Activated CD4-positive, alpha-beta T cell treated with anti-CD3 and anti-CD28 coated beads, Interleukin-2, amount 50 U/mL, for 1 hour (primary cell): ENCODE measurements at places on chromosomes 6 and 20.

DNA sequence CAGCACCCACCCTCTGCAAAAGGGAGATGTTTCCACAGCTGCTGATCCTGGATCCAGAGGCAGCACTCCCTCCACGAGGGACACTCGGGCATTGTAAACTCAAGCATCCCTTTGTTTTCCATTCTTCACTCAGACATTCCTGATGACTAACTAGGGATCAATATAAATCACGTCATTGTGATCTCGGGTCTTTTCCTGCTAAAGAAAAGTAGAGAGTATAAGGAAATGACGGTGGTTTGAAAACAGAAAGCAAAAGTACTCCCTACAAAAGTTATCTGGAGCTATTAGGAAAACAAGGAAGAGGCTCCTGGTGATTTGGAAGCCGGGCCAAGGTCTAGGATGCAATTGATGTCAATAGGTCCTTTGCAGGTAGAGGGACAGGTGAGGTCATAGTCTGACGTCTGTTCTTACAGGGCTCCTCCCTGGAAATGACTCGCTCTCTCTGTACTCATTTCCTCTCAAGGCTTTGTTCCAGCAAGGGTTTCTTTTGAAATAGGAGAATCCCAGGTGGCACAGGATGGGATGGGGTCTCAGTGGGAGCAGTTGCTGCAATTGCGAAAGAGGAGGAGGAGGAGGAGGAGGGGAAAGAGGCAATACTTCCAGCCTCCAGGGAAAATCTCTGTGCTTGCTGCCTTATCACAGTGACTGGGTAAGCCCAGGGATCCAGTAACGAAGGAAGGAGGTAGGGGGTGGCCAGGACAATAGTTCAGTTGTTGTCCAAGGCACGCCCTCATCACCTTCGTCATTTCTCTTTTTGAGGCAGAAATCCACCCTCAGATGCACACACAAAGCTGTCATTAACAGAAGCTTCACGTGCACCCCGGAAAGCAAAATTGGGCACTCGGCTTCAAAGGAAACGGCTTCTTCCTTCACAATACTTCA lies 222.8 kb downstream of the LY86 start:
- peak; percentile 38 for DNase-seq

DNA sequence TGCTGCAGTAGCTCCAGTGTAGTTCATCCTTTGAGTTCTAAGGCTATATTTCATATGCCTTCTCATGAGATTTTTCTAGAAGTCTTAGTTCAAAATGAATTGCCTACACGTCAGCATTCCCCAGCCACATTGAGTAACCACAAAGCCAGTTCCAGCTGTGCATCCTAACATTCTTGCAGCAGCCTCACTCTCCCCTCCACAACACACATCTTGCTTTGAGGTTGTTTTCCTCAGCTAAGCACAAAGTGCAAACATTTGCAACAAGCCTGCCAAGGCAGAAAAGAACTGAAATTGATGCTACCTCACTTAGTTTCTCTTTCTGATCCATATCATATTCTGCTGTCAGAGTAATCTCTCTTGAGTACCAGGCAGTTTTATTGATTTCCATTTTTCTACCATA lies 160.7 kb upstream of the KCNQ5 start:
- DNase-seq: no peak

DNA sequence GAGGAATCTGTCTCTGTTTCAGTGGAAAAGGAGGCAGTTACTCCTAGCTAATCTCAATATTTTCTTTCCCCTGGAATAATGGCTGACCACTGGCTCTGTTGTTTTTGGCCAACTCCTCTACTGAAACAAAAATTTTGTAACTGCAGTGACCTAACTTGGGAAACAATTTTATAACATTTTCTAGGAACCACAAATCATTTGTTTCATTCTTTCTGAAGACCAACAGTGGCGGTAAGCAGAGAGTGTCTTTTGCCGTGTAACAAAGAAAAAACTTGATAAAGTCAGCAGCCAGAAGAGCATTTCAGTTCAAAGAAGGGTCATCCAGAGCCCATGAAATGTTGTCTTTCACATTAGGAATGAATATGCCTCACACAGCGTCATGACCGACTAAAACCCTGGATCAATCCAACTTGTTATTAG lies 11.8 kb upstream of the BFSP1 start:
- DNase-seq: no peak

DNA sequence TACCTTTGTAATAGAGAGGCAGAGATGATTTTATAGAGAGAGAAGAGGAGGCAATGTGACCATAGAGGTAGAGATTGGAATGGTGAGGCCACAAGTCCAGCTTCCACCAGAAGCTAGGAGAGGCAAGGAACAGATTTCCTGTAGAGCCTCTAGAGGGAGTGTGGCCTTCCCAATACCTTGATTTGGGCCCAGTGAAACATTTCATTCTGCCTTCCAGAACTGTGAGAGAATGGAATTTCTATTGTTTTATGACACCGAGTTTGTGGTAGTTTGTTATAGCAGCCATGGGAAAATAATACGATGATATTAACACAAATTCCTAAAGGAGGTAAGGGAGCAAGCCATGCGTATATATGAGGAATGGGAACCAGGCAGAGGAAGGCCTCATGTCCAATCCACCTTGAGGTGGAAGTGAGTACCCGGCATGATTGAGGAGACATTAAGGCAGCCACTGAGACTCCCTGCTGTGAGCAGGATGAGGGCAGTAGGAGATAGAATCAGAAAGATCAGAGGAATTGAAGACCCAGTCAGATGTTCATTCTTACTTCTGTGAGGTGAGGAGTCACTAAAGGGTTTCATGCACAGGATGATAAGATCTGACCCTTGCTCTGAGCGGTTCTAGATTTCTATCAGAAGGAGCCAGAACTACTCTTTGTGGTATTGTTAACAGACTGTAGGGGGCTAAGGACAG lies 636.3 kb upstream of the IMPG1 start:
- DNase-seq: no peak

- DNase-seq: no peak
These were observed 199.3 kb downstream of the GJA10 start for GRCh38 chr6:90093558-90094073.

DNA sequence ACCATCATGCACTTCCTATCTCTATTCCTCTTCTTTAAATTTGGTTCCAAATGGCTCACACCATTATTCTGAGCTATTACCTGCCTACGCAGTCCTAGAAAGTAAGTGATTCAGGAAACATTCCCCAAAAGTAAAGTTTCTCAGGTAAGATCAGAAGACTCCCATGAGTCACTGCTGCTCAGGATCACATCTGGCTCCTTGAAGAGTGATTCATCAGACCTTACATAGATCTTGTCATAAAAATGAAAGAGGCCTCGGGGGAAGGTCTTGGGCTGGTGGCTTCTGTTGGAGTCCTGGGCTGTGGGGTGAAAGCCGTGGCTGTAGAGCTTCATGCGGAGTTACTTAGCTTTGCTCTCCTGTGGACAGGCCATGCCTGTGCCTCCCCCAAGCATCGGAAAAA lies 35.9 kb downstream of the PLG start:
- no peak for DNase-seq

DNA sequence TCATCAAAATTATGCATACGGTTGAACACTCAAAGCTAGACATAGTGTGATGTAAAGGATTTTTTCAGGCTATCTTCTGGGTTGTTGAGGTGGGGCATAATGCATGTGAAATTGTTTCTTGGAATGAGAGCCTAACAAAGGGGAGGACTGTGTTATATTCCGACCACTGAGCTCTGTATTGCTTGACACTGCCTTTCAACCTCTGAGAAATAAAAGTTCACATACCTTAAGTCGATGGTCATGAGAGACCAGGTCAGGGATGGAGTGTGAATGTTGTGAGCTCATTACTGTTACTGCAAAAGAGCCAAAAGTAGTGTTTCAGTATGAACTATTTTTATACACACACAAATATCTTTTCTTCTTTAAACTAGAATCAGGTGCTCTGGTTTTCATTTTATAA lies 5.0 kb downstream of the PFDN4 start:
- no peak for DNase-seq

GRCh38 chr6:11650025-11650696 lies 112.6 kb downstream of the TMEM170B start:
- no peak for DNase-seq

GRCh38 chr6:156121973-156122372 lies 655.2 kb upstream of the ARID1B start:
- DNase-seq: no peak

DNA sequence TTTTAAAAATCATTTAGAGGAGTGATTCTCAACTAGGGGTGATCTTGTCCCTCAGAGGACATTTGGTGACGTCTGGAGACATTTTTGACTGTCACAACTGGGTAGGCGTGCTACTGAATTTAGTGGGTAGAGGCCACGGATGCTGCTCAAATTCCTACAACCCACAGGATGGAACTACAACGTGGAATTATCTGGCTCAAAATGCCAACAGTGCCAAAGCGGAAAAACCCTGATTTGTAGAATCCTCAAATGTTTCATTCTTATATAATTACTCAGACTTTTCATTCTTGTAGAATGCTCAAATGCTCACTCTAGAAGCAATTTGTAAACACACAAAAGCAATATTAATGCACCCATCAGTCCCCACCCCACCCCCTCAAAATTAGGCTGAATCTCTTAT lies 229.8 kb downstream of the ZMYND8 start:
- DNase-seq: no peak

GRCh38 chr6:5457983-5458683 lies 196.8 kb downstream of the FARS2 start:
- no peak for DNase-seq

DNA sequence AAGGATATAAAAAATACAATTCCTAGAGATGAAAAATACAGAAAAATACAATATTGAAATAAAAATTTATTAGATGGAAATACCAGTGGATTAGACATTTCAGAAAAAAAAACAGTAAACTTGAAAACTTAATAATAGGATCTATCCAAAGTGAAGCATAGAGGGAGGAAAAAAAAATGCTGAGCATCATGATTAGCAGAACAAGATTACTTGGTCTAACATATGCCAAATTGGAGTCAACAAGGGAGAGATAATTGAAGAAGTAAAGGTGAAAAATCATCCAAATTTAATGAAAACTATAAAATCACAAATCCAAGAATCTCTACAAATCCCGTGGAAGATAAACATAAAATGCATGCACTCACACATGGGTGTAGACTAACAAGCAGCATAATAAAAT lies 166.2 kb upstream of the BMP5 start:
- no peak for DNase-seq

GRCh38 chr6:90169374-90169773 lies 127.3 kb downstream of the BACH2 start:
- no peak for DNase-seq

DNA sequence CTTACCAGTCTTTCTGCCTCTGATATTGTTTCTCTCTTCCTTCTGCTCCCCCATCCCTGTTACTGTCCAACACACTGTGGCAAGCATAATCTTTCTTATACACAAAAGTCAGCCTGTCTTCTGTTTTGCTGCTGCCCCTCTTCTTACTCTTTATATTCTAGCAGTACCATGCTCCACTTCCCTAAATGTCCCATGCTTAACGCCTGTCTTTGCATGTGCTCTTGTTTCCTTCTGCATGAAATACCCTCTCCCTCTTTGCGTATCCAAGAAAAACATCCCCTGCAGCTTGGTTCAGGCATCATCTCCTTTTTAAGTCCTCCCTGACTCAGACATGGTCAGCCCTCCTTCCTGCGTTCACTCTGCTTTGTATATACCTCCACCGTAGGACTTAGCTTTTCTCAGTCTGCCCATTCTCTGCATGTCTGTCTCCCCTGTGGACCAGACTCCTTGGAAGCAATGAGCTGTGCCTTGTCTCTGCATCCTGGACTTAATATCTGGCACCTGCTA lies 103.9 kb downstream of the CTNNBL1 start:
- DNase-seq: no peak

GRCh38 chr20:44280387-44280786 lies 30.6 kb downstream of the FITM2 start:
- DNase-seq: no peak

DNA sequence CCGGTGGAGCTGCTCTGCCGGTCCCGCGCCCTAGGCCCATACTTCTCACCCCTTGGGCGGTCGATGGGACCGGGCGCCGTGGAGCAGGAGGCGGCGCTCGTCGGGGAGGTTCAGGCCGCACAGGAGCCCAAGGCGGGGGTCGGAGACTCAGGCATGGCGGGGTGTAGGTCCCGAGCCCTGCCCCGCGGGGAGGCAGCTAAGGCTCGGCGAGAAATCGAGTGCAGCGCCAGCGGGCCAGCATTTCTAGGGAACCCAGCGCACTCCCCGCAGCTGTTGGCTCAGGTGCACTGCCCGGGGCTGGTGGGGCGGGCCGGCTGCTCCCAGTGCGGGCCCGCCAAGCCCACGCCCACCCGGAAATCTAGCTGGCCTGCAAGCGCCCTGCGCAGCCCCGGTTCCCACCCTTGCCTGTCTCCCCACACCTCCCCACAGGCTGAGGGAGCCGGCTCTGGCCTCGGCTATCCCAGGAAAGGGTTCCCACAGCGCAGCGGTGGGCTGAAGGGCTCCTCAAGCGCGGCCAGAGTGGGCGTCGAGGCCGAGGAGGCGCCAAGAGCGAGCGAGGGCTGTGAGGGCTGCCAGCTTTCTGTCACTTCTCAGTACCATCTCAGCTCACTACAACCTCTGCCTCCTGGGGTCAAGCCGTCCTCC lies 40.2 kb upstream of the GMPR start:
- DNase-seq: no peak

GRCh38 chr20:49484180-49485140 lies 2.0 kb upstream of the KCNB1 start:
- peak; percentile 48 for DNase-seq

DNA sequence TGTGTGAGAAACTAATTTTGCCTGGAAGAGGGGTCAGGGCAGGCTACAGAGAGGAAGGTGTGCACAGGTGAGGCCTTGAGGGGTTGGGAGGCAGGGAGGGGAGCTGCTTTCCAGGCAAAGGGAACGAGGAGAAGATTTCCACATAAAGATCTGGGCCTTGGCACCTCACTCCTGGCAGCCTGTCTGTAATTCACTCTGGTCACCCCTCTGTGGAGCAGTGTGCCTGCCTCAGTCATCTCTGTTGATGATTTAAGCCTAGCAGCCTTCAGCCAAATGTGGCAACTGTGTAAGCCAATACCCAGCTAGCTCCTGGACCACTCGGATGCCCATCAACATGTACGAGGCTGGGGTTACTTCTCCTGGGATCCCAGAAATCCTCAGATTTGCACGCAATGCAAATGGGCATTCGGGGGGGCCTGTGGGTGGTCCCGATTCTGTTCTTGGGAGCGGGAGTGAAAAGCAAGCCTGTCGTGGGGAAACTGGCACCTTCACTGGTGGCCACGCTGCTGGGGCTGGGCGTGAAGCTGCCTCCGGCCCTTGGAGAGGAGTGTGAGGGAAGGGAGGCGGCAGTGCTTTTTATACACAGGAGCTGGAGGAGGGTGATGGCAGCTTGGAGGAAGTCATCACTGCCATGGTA lies 360.4 kb downstream of the ZFAND3 start:
- no peak for DNase-seq

GRCh38 chr20:20480689-20481088 lies 112.8 kb downstream of the INSM1 start:
- no peak for DNase-seq

DNA sequence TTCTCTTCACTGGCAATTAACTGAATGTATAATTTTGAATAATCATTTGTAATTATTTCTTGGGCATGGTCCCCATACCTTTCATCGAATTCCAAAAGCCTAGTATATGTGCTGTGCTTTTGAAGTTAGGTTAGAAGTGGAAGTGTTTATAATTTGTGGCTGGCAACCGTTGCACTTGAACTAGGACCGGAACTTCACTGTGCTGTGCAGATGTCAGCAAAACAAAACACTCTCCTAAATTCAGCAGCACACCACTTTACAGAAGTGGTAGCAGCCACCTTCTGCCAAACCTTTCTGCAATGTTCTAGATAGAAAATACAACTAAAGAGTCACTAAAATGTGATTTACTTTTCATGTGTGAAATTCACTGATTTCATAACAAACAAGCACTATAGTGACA lies 111.9 kb downstream of the FAM83B start:
- no peak for DNase-seq
